Renal pelvis (tissue), 12 donors: ENCODE measurements at places on chromosomes 7 and 10. TPM values are rescaled to one million over a fixed set of nuclear protein-coding genes. Genes with fewer than 3 reads are reported as not detected.

DNA sequence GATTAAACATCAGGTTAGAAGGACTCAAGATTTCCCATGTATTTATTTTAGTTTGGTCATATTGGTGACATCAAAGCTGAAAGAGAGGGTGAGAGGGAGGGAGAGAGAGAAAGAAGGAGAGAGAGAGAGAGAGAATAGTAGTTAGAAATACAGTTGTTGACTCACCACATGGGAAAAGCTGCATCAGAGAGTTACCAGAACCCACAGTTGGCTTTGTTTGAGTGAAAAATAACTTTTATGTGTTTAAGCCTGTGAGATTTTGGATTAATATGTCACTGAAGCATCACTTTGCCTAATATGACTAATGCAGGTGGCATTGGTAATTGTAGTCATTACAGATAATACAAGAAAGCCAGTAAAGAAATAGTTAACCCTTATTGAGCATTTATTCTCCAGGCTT, 303.9 kb downstream of the REEP3 start:
- DNase-seq, result no peak

DNA sequence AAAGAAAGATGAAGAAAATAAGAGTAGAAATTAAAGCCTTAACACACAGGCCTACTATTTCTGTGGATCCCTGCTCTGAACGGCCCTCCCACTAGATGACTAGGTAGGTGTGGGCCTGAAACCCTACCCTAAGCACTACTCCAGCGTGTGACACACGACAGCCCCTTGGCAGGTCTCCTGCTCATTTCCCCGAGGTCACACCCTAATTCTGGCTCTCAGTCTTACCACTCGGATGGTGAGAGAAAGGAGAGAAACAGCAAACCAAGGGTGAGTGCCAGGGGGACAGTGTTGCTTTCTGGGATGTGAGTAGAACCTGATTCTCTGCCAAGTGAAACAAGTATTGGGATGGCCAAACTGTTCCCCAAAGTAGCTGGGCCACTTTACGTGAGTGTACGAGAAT, 12.1 kb downstream of the GALNTL5 start:
- DNase-seq, result no peak

DNA sequence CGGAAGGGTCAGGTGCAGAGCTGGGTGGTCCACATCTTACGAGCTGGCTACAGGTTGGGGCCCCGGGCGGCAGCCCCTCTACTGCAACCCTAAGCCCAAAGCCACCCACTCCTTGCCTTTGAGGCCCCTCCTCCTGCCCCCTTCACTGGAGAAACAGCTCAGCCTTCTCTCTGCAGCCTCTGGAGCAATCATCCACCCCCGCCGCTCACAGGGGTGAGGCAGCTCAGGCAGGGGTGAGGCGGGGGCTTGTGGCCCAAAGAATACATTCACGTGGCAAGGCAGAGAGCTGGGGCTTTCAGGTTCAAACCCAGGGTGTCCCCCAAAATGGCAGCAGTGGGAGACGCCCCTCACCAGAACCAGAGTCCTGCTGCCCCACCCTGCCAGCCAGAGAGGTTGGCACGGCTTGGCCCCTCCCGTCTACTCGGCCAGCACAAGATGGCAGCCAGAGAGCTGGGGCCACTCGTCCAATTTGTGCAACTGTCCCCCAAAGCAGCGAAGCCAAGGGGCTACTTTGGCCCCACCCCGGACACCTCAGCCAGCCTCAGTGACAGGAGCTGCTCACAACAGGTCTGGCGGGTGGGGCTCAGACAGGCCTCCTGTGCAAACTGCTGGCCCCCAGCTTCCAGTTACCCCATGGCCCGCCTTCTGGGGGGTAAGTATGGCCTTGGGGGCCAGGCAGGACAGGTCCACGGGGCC, 7.2 kb downstream of the GNB2 start:
- no peak for DNase-seq

SFTPD gene
- polyA plus RNA-seq, result 0.88 TPM

CAV1 gene
- 20.7 TPM for polyA plus RNA-seq

DNA sequence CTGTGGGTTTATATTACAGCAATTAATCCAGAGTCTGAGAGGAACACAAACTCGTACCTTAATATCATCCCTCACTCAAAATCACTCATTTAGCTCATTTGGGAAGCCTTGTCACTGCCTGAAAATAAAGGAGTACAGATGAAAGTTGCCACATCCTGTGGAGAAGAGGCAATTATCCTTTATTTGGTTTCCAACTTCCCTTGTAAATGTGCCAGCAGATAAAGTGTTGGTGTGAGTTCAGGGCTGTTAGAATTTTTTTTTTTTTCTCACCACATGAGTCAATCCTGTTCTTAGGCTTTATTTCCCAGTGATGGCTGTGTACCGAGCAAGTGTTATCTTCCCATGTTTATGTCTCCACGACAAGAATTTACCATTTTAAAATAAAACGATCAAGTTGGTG, 99.0 kb upstream of the SMIM30 start:
- no peak for DNase-seq

DNA sequence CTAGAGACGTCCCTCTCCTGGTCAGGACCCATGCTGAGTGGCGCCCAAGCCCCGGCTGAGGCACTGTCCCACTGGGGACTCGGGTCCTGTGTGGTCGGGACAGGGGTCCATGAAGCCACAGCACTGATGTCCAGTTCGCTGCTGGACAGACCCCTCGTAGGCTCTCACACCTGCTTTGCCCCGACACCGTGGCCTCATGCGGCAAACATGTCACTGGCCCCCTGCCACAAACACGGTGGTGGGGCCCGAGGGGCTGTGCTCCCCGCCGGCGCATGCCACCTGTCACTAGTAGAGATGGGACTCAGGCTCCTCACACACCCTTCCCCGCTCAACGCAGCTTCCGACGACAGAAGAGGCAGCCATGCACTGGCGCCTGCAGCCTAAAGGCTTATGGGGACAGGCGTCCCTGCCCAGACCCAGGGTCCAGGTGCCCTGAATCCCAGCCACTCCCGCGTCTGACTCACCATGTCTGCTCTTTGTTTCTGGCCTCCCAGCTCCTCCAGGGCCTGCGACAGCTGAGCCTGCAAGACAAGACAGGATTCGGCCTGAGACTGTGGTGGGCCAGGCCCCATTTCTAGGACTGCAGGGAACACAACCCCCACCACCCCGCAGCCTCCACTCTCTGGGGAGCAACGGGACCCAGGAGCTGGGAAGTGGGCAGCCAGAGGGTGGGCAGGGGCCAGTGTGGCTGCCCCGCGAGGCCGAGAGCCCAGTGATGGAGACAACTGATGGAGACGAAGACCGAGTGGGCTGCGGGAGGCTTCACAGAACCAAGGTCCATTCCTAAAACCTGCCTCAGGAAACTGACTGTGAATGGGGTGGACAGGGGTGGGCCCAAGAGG, 230.9 kb downstream of the MAD1L1 start:
- no peak for DNase-seq

DNA sequence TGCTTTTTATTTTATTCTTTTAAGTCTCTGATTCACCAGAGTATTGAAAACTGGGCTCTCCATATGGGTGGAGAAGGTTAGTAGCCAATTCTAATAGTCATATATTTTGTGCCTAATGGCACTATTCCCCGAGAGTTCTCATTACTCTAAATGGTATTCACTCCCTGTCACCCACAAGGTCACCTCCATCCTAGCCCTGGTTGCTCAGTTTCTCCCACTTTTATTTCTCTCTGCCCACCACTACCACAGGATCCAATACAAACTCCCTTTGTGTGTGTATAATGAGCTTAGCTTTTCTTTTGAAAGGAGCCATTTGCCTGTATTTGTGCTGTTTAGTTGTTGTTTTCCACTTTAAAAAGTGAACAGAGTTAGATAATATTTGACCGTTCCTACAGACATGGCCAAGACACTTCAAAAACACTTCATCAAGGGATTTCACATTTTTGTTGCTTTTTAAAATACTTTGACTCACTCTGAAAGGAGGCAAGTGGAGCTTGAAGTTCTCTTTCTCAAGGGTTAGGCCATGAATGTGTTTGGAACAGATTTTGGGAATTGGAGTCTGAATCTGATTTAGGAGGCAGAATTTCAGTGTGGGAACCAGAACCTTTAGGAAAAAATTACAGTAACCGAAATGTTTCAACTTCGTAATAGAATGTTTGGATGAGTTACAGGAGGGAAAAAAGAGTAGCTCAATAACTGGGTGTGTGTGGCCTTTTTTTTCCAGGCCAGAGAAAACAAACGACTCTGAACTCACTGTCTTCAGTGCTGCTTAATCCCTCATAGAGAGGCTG, 321.3 kb downstream of the BICC1 start:
- DNase-seq, result no peak

DNA sequence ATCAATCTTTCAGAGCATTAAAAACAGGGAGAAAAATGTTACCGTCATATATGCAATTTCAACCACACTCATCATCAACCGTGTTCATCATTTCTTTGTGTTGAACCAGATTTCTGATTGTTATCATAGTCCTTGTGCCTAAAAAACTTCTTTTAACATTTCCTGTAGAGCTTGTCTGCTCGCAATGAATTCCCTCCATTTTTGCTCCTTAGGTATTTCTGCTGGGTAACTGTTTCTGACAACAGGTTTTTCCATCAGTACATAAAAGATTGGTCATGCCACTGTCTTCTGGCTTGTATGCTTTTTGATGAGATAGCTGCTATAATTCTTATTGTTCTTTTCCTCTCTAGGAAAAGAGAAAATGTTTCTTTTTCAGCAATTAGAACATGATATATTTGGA, 8.6 kb upstream of the RBM33 start:
- no peak for DNase-seq

DNA sequence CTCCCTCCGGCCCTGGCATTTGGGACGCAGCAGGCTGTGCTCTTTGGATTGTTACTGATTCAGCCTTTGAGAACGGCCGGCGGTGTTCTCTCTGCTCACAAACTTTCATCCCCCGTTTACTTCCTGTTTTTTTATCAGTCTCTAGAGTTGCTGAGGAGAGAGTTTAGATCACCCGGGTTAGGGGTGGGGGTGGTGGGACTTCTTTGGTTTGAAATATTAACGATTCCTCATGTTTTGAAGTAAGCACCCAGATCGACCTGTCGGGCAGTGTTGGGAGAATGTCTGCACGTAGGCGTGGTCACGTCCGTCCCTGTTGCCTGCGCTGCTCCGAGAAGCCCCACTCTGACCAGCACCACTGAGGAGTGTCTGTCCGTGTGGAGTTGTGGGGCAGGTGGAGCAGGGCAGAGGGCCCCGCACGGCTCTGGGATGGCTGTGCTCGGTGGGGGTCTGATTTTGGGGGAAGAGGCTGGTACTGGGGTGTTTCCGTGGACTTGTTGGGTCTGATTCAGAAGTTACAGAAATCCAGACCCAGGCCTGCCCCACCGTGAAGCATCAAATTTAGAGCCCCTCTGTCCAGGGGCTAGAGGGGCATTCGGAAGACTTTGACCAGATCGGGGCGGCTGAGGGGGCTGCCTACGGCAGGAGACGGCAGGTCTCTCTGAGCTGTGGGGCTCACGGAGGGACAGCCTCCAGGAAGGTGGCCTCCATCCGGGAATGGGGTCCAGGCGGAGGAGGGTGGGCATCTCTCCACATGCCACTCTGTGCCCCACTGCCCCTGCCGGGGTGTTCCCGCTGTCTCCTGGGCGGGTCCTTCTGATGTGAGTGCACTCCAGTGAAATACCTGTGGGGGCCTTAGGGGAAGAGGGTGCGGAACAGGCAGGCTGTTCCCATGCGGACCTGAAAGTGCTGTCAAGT, 7.4 kb downstream of the INPP5A start:
- DNase-seq, result no peak
